ENCODE measurements at places on chromosomes 13 and 19. TPM values are rescaled to one million over a fixed set of nuclear protein-coding genes. Genes with fewer than 3 reads are reported as not detected.
A peak's percentile ranks its signal among the peaks of the same experiment; 100 is the strongest.

Gene SCGB2B2
- 1.1 TPM for total RNA-seq

Gene PROZ
- total RNA-seq = not detected

Gene ZBTB32
- total RNA-seq = not detected

Gene CALR3
- total RNA-seq = not detected

Gene ZIM2
- total RNA-seq = 0.31 TPM

Gene GARIN5A
- not detected for total RNA-seq

DNA sequence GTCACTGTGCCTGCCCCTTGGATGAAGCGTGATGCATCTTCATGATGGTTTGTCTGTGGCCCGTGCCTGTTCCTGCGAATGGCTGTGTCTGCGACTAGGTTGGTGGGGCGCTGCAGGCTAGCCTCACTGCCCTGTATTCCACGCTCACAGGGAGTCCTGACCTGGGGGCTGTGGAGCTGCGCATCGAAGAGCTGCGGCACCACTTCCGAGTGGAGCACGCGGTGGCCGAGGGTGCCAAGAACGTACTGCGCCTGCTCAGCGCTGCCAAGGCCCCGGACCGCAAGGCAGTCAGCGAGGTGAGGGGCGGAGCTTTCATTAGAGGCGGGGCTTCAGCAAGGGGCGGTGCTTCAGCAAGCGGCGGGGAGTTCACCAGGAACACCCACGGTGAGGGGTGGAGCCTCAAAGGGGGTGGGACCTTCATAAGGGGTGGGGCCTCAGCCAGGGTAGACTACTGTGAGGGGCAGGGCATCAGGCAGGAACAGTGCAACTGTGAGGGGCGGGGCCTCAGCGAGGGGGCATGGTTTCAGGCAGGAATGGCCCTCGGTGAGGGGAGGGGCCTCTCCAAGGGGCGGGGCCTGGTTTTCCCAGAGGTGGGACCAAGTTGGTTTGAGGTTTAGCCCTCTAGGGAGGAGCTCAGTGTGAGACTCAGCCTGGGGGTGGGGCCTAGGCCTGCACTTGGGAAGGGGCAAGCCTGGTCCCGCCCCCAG is 17.2 kb downstream of the PKN1 start:
- ATAC-seq = peak; percentile 40

- no peak for ATAC-seq
Observed at GRCh38 chr13:31096654-31097302, 64.9 kb downstream of the HSPH1 start.

DNA sequence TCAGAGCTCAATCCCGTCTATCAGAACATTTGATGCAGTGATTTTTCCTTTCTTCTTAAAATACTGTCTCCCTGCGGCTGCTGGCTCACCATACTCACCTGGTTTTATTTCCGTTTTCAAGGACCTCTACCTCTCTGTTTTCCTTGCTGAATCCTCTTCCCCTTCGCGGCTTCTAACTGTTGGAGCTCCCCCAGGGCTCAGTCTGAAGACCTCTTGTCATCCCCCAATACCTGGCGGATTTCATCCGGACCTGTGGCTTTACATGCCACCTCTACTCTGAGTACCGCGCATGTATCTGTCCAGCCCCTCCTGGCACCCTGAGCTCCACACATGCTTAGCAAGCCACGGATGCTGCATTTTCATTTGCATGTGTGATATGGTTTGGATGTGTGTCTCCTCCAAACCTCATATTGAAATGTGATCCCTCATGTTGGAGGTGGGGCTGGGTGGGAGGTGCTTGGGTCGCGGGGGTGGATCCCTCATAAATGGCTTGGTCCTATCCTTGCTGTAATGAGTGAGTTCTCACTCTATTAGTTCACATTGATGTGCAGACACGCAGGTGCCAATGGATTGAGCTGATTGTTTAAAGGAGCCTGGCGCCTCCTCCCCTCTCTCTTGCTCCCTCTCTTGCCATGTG is 106.2 kb upstream of the LSM14A start:
- no peak for ATAC-seq

GRCh38 chr13:84931264-84931663 is 868.0 kb downstream of the SLITRK6 start:
- no peak for ATAC-seq

DNA sequence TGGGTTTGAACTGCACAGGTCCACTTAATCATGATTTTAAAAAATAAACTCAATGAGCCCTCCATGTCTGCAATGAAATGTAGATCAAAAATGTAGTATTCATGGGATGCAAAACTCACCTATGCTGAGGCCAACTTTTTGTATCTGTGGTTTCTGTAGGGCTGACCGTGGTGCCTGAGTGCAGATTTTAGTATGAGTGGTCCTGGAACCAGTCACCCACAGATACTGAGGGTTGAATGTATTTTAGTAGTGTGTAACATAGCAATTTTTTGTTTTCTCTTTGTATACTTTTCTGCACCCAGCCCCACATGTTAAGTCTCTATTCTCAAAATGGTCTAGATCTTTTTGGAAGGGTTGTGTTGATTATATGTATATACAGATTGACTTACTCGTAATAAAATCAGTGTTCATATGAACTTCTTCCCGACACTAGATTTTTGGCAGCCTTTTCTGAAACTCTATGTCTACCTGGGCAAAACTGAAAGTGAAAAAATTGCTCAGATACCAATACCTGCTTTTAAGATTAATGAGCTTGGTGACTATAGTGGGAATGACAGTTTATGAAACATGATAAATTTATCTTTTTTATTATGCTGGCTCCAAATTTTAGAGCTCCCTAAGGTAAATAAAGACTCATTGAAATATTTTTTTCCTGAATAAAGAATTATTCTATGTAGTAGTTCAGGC is 51.6 kb downstream of the DNAJC15 start:
- ATAC-seq = no peak

GRCh38 chr13:31174018-31174417 is 12.3 kb upstream of the HSPH1 start:
- ATAC-seq = no peak

DNA sequence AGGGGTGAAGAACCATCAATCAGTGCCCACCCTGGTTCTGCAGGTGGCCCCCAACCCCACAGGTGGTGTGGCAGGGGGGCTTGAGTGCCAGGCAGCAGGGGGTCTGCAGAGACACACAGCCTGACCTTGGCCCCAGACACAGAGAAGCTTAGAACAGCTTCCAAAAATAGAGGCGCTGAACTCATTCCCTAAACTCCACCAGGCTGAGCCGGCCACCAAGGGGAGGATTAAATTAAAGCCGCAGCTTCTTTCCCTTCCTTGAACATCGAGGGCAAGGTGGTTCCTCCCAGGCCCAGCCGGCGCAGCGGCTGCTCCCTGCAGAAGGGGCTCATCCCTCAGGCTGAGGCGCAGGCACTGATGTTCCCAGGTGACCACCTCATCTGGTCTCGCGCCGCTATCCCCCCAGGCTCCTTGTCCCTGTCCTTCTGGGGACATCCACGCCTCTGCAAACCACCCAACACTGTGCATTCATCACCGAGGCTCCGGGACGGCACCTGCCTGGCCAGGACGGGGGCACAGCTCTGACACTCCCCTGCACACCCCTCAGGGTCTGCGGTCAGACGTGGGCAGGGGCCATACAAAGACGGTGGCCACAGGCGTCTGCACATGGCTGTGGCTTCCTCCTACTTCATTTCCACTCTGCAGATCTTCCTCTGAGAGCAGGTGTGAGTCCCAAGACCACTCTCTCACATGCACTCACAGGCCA is 30.9 kb downstream of the LAMP1 start:
- no peak for ATAC-seq
